ENCODE measurements at places on chromosomes 3 and 15.

- DNase-seq: peak; percentile 10
These were observed 11.5 kb downstream of the APH1B start for GRCh38 chr15:63288778-63289378.

DNA sequence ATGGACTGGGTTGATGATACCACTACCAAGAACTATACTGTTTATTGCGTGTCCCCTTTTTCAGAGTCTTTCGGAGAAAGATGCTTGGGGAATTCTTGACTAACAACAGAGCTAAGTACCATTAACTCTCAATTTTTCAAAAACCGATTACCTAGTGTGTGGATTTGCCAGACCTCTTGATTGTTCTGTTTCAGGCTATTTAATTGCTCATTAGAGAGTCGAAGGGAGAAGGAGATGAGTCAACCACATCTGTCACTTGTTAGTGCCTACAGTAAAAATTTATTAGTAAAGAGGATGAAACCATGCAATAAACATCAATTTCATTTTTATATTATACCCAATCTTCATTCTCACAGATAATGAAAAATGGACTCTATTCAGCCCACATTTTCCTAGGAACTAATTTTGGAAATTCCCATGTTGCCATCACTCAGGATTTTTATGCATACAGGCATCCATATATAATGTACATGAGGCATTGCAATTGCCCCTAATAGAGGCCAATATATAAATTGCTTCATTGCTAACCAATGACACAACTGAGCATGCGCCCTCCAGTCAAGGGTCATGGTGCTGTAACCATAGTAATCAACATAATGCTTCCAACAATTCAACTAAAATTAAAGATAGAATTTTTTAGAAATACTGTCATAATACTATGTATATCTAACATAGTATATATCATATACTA is 541.7 kb downstream of the TBL1XR1 start:
- DNase-seq: no peak

DNA sequence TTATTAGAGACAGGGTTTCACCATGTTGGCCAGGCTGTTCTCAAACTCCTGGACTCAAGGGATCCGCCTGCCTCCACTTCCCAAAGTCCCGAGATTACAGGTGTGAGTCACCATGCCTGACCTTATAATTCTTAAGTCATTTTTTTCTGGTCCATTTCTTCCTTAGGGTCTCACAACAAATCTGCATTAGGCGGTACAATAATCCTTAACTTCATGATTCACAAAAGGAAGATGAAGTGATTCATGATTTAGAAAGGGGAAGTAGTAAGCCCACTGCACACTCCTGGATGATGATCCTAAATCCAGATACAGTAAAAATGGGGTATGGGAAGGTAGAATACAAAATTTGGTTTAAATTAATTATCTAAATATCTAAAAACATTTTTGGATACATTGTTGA is 45.0 kb upstream of the TKT start:
- no peak for DNase-seq

DNA sequence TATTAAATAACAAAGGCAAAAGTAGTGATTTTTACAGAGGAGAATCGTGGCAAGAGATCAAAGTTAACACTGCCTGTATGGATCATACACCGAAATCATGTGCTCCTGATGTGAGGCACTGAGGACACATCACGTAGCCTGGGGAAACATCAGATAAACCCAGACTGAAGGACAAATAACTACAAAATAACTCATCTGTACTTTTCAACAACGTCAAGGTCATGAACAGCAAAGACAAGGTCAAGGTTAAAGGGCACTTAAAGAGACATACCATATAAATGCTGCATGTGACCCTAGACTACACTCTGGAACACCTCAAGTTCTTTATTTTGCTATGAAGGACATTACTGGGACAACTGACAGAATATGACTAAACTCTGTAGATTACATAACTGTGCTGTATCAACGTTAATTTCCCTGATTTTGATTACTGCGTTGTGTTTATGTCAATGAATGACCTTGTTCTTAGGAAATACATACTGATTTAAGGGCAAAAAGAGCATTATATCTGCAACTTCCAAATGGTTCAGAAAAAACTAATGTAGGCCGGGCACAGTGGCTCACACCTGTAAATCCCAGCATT is 48.1 kb downstream of the CHSY1 start:
- DNase-seq: no peak

DNA sequence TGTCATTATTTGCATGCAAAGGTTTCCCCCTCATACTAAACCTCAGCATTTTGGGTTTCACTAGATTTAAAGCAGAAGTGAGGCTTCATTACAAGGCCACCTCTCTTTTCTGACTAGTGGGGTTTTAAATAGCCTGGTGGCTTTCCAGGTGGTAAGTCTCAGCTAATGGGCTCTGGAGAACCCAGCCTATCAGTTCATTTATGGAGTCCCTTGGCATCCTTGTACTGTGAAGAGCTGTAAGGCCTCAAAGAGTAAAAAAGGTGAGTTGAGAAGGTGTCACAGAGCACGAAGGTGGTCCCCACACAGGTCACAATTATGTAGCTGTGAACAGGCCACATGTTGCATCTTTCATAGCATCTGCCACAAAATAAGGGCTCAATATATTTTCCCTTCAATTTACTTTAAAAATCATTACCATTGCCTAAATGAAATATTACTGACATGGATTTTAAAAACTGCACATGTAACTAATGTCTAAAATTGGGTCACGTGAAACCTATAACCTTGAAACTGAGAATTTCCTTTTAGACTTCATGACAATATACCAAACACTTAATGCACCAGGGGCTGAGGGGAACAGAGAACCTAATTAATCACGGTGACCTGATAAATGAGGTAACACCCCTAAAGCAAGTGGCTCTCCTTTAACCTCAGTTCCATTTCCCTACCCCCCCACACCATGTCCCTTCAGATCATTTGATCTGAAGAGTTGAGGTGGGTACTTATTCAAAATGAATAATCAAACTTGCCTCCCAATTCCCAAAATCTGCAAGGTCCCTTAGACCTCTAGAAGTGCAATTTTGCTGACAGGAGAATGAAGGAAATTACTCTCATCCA is 1.3 kb downstream of the NGLY1 start:
- DNase-seq: peak; percentile 1

Data from NCI-H1417 (cell line).